ENCODE measurements at places on chromosomes 4 and X. TPM values are rescaled to one million over a fixed set of nuclear protein-coding genes. Genes with fewer than 3 reads are reported as not detected.

The CNKSR2 gene
- polyA plus RNA-seq, result 4.2 TPM

The F8A3 gene
- polyA plus RNA-seq, result 9.2 TPM

DNA sequence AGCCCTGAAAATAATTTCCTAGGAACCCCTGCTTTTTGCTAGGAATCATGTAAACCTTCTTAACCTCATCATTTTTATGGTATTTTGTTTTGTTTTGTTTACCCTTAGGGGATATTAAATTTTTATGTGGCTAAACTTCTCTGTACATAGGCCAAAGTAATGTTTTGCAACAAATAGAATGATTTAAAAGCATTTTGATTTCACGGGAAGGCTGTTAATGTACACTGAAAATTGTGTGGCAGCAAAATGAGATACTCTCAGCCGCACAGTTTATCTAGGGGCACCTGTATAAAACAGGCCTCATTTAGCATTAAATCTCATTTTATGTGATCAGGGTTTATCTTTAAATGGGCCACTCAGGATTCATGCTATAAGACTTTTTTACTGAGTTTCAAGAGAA is 175.0 kb downstream of the ANTXR2 start:
- H3K36me3 ChIP-seq, result no peaks in the 10 kb centered on the region

DNA sequence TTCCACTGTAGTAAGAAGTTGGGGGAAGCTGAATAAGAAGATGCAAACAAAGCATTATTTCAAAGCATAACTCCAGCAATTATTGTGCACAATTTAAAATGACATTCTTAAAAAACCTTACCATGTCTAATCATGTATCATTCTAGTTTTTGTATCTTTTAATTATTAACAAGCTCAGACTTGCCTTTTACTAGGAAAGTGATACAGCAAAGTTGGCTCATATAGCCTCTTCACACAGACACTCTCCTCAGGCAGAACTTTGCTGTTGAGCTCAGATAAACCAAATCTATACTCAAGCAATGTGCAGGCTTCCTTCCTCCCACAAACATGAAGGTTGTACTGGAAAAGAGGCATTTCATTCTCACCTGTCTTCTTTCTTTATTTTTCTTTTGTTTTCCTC is 358.7 kb upstream of the EMCN start:
- no peaks in the 10 kb centered on the region for H3K4me1 ChIP-seq
- H3K36me3 ChIP-seq, result no peaks in the 10 kb centered on the region
- no peak overlapping the region for H3K27ac ChIP-seq
- no peaks in the 10 kb centered on the region for H3K27me3 ChIP-seq
- no peak overlapping the region for H3K4me3 ChIP-seq

DNA sequence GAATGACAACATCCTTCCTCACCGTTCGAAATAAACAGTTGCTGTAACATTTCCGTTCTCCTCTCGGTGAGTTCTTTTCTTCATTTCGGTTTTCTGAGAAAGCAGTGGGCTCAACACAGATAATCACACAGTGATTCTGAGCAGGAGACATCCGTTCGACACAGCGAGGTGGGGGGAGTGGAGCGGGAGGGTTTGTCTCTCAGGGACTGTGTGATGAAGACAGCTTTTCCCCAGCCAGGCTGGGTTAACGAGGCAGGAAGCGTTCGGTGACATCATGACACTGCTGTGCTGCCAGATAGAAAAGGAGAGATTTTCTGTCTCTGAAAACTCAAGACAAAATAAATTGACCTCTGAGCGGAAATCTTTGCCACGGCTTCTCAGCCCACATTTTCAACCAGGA is 119.3 kb downstream of the CRLF2 start:
- H3K27me3 ChIP-seq, result no peaks in the 10 kb centered on the region
- DNase-seq, result no peak
- no peak overlapping the region for H3K4me3 ChIP-seq
- H3K4me1 ChIP-seq, result no peaks in the 10 kb centered on the region
- no peaks in the 10 kb centered on the region for H3K36me3 ChIP-seq
- H3K27ac ChIP-seq, result no peak overlapping the region

GRCh38 chr4:70239131-70239883 is 3.1 kb upstream of the CSN3 start:
- H3K4me1 ChIP-seq, result no peaks in the 10 kb centered on the region
- no peak overlapping the region for H3K4me3 ChIP-seq
- H3K27ac ChIP-seq, result no peak overlapping the region
- no peak for DNase-seq
- no peaks in the 10 kb centered on the region for H3K36me3 ChIP-seq
- H3K27me3 ChIP-seq, result no peaks in the 10 kb centered on the region

DNA sequence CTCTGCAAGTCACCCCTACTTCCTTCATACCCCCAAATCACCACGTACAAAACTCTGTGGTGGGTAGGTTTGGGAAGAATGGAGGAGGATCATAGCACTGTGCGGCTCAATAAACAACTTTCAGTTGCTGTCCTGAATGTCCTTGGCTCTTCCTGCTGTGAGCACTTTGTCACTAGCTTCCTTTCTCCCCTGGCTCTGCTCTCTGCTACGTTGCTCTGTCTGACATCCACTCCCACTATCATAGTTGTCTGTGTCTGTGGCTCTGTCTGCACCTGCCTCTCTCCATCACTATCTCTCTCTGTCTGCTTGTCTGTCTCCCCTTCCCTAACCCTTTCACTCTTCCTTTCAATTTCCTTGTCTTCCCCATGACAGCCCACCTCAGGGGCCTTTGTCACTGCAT is 21.2 kb upstream of the SMPX start:
- H3K4me3 ChIP-seq, result no peak overlapping the region
- H3K4me1 ChIP-seq, result no peaks in the 10 kb centered on the region
- no peak overlapping the region for H3K27ac ChIP-seq
- no peaks in the 10 kb centered on the region for H3K27me3 ChIP-seq
- H3K36me3 ChIP-seq, result no peaks in the 10 kb centered on the region
- DNase-seq, result no peak

DNA sequence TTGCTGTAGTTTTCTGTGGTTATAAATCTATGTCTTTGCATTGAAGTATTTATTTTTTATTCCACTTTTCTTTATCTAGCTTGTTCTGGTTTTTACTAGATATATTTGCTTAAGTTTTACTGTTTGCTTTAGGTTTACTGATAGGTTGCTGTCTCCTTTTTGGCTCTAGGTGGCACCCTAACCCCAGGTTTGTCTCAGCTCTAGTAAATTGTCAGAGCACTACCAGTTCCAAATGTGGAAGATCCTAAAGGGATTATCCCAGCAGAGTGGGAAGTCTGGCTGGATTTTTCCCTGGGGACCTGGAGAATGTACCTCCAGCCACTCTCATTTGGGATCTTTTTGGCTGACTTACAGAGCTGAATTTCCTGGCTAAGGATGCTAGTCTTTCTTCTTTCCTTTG is 106.1 kb downstream of the PBDC1 start:
- peak; percentile 55 for DNase-seq
- no peak overlapping the region for H3K4me3 ChIP-seq
- no peaks in the 10 kb centered on the region for H3K36me3 ChIP-seq
- no peaks in the 10 kb centered on the region for H3K27me3 ChIP-seq

DNA sequence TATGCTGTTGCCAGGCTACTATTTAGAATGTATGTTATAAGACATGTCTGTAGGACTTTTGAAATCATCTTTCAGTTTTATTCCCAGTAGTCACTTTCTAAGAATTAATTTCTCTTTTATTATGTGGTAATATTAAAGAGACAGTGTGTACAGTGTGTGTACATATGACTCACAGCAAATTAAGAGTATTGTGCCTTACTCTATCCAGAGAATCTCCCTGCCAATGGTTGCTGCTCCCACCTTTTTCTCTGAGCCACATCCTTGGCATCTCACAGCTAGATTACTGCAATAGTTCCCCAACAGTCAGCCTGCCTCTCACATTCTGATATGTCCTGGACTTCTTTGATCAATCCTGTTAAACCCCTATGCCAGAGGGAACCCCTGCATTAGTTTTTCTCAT is 114.5 kb downstream of the ANXA5 start:
- H3K4me1 ChIP-seq, result no peaks in the 10 kb centered on the region
- H3K27ac ChIP-seq, result no peak overlapping the region
- H3K27me3 ChIP-seq, result no peaks in the 10 kb centered on the region
- no peaks in the 10 kb centered on the region for H3K36me3 ChIP-seq
- H3K4me3 ChIP-seq, result no peak overlapping the region

All from CD8-positive, alpha-beta memory T cell (primary cell).